AG09319 (cell line): ENCODE measurements at places on chromosomes 3 and 15.

DNA sequence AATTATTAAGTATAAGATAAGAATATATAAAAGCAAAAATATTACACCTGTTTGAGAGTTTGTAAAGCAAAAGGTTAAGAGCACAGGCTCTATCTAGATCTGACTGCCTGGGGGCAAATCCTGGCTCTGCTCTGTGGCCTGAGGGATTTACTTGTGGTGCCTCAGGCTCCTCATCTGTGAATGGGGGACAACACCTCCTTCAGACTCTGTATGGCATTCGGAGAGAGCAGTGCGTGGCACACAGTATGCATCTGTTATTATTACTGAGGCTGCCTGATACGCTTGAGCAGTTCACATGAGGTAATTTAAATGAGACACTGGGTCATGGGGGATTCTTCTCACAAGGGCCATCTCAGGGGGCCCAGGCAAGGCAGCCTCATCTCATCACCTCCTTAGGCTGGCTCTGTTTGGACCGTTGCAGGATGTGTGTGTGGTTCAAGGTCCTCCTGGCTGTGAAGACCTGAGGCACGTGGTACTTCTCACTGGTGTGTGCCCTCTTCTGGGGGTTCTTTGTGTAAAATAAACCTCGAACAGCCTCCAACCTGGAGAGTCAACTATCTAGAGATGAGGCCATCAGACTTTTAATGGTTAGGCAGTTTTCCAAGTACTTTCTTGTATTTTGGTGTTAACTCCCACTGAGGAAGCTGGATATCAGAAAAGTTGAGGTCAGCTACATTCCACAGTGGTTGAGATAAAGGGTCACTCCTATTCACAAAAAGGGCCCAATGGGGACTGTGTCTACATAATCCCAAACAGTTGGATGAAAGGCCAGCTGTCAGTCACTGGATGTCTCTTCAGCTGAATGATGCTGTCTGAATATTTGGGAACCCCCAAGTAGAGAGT, 9.0 kb downstream of the GNB5 start:
- no peak for DNase-seq

GRCh38 chr3:11736136-11736833, 92.6 kb upstream of the VGLL4 start:
- DNase-seq, result no peak

DNA sequence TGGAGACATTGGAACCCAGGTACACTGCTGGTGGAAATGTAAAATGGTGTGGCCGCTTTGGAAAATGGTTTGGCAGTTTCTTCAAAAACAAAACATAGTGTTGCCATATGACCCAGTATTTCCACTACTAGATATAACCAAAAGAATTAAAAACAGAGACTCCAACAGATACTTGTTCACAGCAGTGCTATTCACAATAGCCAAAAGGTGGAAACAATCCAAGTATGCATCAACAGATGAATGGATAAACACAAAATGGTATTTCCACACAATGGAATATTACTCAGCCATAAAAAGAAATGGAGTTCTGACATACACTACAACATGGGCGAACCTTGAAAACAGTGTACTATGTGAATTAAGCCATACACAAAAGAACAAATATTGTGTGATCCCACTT, 59.4 kb upstream of the TIMP4 start:
- no peak for DNase-seq

DNA sequence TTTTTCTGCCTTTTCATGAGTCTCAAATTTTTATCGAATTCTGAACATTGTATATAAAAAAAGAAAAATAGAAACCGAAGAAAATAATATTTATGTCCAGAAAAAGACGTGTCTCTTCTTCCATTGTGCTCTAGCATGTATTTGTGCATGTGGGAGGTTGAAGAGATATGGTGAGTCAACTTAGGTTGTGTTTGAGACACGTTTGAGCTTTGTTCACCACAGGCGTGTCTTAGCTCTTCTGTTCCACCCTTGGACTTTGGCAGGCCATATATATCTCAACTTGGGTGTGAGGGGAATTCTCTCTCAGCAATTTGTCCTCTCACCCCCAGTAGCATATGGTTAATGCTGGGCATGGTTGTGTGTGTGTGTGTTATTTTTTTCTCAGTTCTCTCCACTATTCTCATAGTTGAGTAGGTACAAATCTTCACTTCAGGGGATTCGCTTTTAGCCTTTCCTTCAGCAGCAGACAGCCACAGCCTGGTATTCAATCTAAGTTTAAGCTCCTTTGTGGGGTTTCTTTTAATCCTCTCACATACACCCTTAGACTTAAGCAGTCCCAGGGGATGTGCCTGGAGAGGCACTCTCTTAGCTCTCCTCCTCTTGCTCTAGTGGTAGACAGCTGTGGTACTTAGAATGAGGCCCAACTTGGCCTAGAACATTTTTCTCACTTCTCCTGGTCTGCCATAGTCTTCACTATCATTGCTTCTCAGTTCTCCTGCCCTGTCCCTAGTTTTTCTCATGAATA, 286.5 kb upstream of the RBMS3 start:
- no peak for DNase-seq
